ENCODE measurements at places on chromosomes 11 and 22. TPM values are rescaled to one million over a fixed set of nuclear protein-coding genes. Genes with fewer than 3 reads are reported as not detected.

The PKDREJ gene
- not detected for total RNA-seq

The DLG2 gene
- total RNA-seq: 2.1 TPM

The GDPD4 gene
- 0.69 TPM for total RNA-seq

The SLC22A8 gene
- not detected for total RNA-seq

The BDNF gene
- total RNA-seq: 26.4 TPM

The OR10A4 gene
- total RNA-seq: not detected

The FGF19 gene
- not detected for total RNA-seq

The CRYAB gene
- total RNA-seq: 3.0 TPM

The RBM4 gene
- total RNA-seq: 92.7 TPM

The LMO2 gene
- total RNA-seq: not detected

The ATP6V1E1 gene
- total RNA-seq: 232 TPM

The SLC22A6 gene
- total RNA-seq: not detected
